Naive thymus-derived CD4-positive, alpha-beta T cell (primary cell): ENCODE measurements at places on chromosomes 2 and 18.

GRCh38 chr2:10360850-10361588, 58.3 kb downstream of the HPCAL1 start:
- no peak for DNase-seq

DNA sequence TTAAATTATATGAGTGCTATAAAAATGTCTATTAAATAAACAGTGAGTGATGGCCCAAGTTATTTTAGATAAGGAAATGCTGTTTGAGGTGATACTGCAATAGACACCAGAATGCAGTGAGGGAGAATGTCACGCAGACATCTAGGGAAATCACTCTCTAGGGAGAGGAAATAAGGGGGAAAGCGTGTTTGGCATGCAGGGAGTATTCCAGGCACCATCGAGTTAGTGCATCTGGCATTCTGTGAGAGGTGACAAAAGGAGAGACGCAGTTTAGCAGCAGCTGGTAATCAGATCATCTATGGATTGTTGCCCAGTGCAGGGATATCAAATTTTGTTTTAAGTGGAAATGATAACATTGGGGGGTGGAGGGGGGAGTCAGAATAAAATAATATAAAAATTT, 175.4 kb upstream of the NETO1 start:
- DNase-seq, result no peak

- DNase-seq, result no peak
Observed at GRCh38 chr2:112829961-112830681, 6.5 kb downstream of the IL1B start.

GRCh38 chr2:106719222-106719621, 166.7 kb downstream of the ST6GAL2 start:
- DNase-seq, result no peak

- no peak for DNase-seq
Observed at GRCh38 chr18:54109131-54109683, 115.3 kb downstream of the MBD2 start.

DNA sequence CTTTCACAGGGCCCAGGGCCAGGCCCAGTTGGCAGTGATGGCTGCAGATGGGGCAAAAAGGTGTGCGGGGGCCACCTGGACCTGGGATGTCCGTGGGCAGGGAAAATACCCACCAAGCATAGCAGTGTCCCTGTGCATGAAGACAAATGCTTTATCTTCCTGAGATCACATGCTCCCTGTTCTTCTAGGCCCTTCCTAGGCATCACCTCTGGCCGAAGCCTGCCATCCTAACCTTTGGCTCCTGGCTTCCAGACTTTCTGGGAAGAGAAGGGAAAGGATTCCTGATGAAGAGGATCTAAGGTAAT, 105.0 kb upstream of the SMAD2 start:
- no peak for DNase-seq

- DNase-seq, result no peak
Observed at GRCh38 chr2:69979902-69980807, 18.7 kb upstream of the ASPRV1 start.

DNA sequence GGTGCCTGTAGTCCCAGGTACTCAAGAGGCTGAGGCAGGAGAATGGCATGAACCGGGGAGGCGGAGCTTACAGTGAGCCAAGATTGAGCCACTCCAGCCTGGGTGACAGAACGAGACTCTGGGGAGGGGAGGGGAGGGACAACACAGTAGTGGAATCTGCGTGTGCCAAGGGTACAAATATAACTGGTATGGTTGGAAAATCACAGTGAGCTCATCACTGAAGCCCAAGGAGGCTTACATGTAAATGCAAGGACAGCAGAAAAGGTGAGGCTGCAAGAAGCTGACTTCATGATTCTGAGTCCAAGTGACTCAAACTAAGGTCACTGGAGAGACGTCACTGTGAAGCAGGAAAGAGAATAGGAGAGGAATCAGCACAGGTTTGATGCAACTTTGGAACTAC, 9.2 kb downstream of the SEPTIN10 start:
- DNase-seq, result no peak

DNA sequence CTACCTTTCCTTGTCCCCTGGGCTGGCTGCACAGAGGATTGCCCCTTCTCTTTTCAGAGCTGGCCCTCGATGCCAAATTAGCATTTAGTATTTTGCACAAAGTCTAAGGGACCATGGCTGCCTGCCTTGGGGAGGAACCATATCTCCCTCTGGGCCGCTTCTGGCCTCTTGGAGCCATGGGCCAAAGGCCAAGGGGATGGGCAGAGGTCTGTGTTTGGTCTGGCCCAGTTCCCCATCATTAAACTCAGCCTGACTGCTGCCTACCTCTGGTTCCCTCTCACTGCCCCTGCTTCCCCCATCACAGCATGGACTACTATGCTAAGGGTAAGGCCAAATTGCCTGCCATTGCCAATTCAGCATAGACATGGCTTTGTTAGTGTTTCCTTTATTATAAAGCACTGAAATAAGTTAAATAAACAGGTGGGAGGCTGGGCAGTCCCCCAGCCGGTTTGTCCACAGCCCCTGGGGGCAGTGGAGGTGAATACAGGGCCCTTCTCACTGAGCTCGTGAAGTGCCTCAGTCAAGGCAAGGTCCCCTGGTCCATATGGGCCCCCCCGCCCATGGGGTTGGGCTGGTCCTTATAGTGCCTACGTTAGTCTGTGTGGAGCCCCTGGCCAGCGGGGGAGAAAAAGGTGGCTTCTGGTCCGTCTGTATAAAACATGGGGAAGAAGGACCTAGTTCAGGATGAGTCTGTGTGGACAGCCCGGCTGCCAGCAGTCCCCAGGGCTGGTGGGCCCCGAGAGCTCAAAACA, 3.5 kb downstream of the ZNF513 start:
- no peak for DNase-seq

GRCh38 chr18:47501946-47502345, 250.5 kb upstream of the SKOR2 start:
- DNase-seq, result no peak

- no peak for DNase-seq
Observed at GRCh38 chr2:110170102-110170501, 34.7 kb downstream of the NPHP1 start.

DNA sequence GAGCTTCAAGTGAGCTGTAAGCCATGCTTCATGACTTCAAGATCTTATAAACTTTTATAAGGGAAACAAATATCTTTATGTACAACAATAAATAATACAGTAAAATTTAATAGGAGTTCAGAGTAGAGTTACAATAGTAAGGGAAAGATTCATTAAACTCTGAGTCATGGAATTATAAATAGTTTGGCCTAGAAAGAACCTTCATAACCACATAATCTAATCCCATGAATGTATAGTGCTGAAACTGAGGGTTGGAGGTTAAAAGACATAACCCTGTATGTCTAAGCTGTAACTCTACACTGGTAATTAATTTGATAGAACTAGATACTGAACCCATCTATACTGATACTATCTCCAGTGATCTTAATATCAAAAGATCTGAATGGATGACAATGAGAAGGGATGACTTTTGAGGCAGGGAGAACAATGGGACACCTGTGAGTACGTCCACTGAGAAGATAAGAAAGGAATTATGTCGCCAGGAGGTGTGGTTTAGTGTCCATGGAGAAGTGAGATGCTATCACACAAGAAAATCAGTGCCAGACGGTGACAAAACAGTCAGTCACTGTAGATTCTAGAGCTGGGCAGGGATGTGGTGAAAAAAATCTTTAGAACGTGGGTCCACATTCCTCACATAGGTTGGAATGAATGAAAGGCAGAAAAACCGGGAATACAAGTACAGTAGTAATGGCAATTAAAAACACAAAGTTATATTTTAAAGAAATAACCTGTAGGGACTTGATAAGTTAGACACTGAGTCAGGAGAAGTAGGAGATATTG, 1.1 kb downstream of the IL1F10 start:
- DNase-seq, result no peak

- DNase-seq, result no peak
Observed at GRCh38 chr2:220504938-220505503, 877.6 kb downstream of the SLC4A3 start.
